ENCODE measurements at places on chromosomes 1 and 21.

DNA sequence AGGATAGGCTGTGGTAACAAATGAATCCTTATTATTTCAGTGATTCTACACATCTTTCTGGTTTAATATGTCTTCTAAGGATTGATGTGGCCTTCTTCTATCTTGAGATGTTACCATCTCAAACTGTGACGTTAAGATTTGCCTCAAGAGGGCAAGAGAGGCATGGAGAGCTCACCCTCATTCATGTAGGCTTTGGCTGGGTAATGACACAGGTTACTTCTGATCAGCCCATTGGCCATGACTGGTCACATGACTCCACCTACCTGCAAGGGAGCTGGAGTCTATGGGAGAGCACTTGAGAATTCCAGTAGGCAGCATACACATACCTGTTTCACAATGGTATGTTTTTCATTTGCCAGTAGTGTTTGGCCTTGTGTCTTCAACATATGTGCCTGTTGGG lies 30.0 kb downstream of the CACHD1 start:
- DNase-seq: peak; percentile 48

DNA sequence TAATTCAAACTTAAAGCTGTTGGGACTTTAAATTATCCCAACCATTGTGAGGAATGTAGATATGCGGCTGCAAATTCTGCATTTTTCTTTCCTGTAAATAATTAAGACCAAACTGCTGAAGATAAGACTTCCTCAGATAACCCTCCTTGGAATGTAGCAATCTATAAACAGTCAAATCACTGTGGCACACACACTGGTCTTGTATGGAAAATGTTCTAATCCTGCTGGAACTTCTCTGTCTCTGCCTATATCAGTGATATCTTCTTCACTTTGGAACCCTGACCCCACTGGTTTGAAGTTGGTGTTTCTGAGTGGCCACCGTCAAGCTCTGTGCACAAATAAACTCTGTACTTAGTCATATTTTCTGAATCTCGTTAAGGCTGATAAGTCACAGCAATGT lies 32.9 kb downstream of the HSF2BP start:
- DNase-seq: no peak

DNA sequence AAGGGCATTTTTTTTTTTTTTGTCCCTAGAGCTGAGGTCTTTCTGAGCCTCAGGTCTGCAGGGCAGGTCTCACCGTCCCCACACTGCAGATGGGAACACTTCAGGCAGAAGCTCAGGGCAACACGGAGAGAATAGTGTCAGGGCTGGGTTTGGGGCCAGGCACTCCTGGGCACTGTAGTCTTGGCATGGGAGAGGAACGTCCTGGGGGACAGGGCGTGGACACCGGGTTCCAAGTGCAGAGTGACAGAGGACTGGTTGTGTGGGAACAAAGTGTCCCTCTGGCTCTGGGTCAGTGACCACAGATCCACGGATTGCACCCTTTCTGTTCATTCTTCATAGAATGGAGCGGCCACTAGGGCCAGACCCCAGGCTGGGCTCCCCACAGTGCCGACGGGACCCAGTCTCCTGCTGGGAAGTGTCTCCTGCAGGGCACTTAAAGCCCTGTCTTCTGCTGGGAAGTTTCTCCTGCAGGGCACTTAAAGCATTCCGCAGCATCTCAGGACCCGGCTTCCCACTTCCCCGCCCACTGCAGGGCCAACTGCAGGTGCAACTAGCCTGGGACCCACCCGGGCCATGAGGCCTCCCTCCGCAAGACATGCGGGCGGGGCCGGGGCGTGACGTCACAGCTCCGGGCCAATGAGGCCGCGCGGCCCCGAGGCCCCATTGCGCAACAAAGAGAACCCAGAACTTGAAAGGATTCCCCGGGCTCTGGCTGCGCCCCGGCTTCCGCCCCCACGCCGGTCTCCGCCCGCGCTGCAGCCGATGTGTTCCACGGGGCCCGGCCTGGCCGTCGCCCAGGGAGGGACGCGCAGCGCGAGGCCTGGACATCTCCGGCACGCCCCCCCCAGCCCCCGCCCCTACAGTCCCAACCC lies 1.2 kb downstream of the GPR153 start:
- DNase-seq: peak; percentile 76

DNA sequence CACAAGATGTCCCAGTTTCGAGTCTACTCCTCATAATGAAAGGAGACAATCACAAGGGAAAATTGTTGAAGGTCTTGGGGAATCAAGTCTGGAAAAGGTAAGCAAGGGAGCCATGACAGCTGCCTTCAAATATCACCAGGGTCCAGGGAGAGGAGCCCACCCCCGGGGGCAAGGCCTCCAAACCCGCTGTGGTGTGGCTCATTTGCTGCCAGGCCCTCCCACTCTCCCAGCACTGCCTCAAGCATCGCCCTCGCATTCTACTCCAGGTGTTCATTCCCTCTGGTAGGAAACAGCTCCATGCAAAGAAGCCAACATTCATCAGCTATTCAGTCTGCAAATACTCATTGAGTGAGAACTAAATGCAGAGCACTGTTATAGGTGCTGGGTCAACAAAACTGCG lies 8.6 kb downstream of the S100A9 start:
- no peak for DNase-seq

DNA sequence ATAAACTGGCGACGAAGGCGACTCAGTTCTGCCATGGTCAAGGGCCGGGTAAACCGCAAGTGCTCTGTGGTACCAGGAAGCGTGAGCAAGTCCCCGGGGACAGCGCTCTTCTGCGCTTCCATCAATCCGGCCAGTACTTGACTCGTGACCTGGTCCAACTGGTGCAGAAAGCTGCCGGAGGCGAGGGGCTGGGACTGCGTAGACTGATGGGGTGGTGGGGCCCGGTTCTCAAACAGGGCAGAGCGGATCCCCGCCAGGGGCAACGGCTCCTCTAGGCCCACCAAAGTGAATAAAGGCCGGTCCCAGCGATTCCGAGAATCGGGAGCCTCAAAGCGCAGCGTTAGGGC lies 852 bp downstream of the KTI12 start:
- DNase-seq: no peak

GRCh38 chr21:36966821-36967768 lies 626 bp upstream of the HLCS start:
- no peak for DNase-seq

DNA sequence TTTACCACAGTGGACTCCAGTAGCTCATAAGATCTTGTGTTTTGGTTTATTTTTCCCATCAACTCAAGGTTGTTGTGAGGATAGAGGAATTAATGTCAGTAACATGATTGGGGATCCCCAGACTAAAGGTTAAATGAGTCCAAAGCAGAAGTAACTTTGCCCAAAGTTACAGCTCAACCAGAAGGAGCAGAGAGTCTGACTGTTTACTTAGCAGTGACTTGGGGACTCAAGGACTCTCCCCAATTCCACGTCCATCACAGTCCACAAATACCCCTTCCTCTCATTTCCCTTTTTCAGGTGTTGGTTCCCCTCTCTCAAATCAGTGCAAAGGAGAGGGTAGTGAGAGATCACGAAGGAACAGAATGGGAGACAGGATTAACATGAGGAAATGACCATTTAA lies 4.0 kb upstream of the ETV3 start:
- no peak for DNase-seq

DNA sequence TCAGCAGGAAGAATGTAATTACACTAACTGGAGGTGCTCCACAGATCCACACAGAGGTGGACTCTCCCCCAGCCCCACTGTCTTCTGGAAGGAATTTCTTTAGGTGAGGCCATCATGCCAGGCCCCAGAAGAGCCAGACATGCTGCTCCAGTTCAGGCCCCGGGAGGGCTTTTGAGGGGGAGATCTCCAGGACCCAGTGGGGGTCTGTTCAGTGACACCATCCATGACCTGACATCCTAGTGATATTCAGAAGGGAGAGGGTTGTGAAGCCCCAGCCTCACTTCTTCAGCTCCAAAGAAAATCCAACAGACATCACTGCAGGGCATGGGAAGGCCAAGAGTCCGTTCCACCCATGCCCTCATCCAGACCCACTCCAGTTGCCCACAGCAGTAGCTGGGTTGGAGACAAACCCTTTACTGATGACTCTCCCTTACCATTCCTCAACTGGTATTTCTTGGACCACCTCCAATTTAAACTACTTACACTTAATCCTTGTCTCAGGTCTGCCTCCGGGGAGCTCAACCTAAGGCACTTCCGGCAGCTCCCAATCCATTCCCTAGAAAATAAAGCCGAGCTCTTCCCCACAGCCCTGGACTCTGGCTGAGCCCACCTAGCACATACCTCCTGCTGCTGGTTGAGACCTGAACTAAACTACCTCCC lies 39.2 kb downstream of the CSMD2 start:
- DNase-seq: no peak

GRCh38 chr1:25342846-25343245 lies 4.7 kb downstream of the TMEM50A start:
- no peak for DNase-seq

- DNase-seq: peak; percentile 29
Observed at GRCh38 chr1:150484861-150485260, 2.4 kb upstream of the TARS2 start.

DNA sequence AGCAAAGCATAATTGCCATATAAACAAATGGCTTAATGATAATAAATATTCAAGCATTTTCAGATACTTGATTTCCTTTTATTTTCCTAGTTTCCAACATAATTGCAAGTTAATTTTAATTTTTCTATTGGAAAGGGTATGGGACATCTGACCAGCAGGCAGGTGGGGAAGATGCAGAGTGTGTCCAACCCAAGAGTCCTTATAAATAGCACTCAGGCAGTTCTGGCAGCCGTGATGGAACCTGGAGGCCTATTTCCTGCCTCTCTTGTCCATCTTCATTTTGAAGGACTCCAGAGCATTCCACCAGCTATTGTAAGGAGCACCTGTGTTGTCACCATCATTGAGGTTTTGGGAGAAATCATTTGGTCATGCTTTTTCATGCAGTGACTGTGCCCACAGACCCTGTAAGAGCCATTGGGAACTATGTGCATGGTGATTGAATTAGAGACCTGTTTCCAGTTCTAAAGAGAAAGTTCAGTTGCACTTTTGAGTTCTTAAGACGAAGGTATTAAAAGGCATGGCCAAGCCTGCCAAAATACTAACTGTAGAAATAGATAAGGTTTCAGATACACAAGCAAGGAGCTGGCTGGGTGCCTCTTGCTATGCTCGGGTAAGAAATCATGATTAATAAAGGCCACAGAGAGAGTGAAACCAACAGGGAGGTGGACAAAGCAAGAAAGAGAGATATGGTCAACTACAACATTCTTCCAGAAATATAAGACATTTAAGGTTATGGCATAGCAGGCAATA lies 92.3 kb downstream of the SPATA46 start:
- no peak for DNase-seq

Measured in T47D (cell line).